ENCODE measurements at places on chromosomes 12 and 14.

DNA sequence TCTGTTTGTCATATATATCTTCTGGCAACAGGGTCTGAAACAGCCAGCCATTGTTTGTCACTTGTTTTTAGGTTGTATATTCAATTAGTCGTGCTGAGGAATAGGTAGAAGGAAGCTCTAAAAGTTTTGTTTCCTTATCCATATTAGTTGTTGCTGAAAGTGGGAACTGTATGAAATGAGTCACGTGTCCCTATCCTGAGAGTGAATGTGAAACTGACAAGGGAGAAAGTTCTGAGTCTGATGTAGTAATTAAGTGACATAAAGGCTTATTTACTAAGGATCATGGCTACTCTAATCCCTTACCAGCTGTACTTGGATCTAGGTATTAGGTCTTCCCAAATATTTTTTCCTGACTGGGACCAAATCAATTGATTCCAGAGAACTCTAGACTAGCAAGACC lies 16.4 kb downstream of the FAM234B start:
- no peak for DNase-seq

DNA sequence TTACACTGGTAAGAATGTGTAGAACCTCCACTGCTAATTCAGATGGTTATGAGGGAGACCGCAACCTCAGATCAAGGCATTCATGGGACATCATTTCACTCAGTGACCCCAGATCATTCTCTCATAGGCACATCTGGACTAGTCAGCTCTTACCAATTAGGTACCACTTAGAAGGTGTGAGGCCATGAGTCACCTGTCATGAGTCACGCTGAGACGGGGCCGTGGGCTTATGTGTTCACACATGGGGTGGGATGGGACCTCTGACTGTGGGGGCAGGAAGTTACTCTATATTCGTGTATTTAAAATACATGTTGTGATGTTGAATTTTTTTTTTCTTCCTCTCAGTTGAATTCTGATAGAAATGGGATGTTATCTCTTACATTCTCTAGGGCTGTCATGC lies 55.9 kb downstream of the CCDC92 start:
- DNase-seq = no peak

DNA sequence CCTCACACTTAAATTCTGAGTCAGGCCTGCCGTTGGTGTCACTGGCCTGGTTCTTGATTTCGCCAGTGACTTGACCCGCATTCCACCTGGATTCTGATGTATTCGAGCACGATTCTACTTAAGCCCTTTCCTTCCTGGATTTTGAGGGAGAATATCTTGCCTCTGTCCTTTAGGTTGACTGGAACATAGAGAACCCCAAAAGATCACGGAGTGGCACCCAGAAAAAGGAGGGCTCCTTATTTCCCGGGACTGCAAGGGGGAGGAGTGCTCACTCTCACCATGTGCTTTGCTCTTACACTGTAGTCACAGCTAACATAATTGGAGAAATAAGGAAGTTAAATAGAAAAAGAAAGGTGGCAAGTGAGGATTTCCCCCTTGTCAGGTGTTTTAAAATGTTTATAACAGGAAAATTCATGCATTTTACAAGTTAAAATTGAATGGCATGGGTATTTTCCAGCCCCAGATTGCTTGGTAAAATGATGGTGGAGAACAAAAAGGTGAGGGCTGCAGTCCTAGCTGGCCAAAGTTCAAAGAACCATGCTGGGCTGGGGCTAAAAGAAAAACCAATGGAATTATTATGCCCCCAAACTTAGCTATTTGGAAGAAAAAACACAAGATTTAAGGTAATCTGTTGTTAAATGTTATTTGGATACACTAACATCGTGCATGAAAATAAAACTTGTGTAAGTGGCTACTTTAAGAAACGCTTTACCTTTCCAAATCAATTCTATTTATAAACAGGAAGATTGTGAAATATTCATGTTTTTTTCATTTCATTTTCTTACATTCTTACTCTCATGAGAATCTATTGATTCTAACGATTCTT lies 8.9 kb downstream of the FOXA1 start:
- no peak for DNase-seq

- no peak for DNase-seq
Measured at GRCh38 chr12:104514092-104514810, 57.5 kb downstream of the CHST11 start.

GRCh38 chr14:30610787-30611343 lies 11.3 kb upstream of the SCFD1 start:
- peak; percentile 73 for DNase-seq

Data from amniotic epithelial cell (primary cell).